ENCODE measurements at places on chromosomes 3 and 15.

- no peak for DNase-seq
Observed at GRCh38 chr3:131350506-131350905, 31.1 kb upstream of the NUDT16 start.

GRCh38 chr15:98673133-98673532, 24.8 kb downstream of the IGF1R start:
- DNase-seq, result no peak

GRCh38 chr3:129305592-129306091, 27.0 kb downstream of the HMCES start:
- no peak for DNase-seq

GRCh38 chr3:76047368-76047767, 262.0 kb upstream of the ZNF717 start:
- no peak for DNase-seq

DNA sequence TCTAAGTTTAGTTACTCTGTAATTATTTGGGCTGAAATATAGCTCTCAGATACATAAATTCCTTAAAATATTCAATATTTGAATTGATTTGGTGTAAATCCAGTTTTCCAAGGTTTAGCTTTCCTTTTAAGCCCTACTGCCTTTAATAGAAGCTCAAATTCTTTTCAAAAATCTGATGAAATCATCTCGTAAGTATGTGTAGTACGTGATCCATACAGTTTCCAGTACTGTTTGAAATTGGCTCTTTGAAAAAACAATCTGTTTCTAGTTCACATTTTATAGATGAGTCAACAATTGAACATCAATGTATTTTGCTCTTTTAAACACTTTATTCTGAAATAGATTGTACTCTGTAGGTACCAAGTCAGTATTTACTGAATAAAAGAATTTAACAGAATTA, 84.2 kb downstream of the LRRC49 start:
- no peak for DNase-seq

DNA sequence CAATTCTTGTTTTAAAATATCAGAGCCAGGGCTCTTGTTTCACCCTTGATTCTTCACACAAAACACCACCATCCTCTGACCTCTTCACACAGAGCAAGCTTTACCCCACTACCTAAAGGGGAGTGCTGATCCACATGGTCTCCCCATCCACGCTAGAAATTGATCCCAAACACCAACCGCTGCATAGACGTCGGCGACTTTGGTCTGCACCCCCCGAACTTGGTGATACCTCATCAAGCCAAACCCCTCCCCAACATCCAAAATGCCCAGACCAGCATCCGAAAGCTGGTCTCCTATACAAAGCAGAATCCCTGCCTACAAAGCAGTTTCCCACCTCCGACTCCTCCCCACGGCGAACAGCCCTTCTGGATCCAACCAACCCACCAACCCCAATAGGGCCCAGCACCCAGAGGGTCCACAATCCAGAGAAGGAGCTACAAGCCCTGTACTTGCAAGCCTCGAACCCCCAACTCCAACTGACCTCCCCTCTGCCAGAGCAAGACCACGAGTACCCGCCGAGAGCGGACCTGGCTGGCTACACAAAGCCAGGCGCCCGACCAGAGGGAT, 25.8 kb upstream of the MTHFS start:
- no peak for DNase-seq

DNA sequence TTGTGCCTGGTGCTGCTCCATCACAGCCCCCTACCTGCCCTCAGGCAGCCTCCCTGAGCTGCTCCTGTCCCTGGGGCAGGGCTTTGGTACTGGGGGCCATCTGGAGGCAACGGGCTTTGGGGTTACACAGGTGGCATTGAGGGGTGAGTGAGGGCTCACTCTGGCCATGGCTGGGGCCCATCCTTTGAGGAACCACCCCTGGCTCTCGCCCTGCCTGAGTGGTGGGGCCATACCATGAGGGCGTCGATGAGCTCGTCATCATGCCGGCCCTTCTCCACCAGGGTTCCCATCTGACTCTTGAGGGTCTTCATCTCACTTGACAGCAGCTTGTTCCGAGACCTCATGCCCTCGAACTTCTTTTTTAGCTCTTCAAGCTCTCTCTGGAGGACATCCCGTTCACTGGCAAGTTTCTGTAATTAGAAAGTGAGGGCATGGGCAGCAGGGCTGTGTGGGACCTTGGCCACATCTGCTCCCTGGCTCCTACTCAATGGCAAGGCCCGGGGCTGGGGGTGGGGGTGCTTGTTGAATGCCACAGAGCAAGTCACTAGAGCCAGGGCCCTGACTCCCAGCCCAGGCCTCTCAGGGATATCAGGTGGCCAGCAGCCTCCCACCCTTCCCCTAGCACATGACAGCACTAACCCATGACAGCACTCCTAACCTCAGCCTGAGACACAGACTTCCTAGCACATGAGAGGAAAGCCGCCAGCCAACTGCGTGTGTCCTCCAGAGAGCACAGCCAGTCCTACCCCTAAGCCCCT, 33.5 kb downstream of the CCDC13 start:
- DNase-seq, result no peak

- no peak for DNase-seq
Observed at GRCh38 chr3:73546961-73547360, 77.8 kb downstream of the PDZRN3 start.

DNA sequence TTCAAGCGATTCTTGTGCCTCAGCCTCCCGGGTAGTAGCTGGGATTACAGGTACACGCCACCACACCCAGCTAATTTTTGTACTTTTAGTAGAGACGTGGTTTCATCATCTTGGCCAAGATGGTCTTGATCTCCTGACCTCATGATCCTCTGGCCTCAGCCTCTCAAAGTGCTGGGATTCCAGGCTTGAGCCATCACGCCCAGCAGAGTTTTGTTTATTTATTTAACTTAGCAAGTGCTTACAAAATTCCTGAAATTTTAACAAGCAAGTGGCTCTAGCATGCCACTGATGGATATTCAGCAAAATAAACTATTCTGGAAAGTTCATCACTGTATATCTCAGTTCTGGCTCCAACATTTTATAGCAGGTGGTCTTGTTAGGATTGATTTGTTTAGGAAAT, 585.9 kb downstream of the OTOL1 start:
- DNase-seq, result no peak

- DNase-seq, result no peak
Observed at GRCh38 chr3:2096216-2096615, 2.5 kb upstream of the CNTN4 start.

- no peak for DNase-seq
Observed at GRCh38 chr3:172634948-172635347, 75.9 kb downstream of the NCEH1 start.

- DNase-seq, result peak; percentile 19
Observed at GRCh38 chr3:64329037-64329436, 103.8 kb upstream of the PRICKLE2 start.

- no peak for DNase-seq
Observed at GRCh38 chr3:23626442-23626841, 179.3 kb upstream of the UBE2E1 start.

DNA sequence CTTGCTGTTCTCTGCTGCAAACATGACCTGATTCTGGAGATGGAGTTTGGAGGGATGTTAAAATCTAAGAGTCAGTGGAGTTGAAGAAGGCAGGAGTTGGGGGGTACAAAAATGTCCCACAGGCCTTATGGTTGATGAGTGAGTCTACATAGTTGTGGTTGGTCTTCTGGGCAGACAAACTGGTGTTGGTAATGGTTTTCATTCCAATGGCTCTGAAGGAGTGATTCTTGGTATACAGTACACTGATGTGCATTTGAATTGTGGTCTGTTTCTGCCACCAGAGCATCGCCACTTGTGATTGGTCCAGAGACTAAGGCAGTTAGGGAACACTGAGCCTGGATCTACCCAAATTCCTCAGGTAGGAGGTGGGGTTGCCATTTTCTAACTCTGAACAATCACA, 514.1 kb upstream of the CFAP20DC start:
- DNase-seq, result no peak

GRCh38 chr15:58524247-58524646, 92.5 kb downstream of the LIPC start:
- DNase-seq, result no peak

- DNase-seq, result no peak
Observed at GRCh38 chr15:31032961-31033371, 41.5 kb upstream of the MTMR10 start.

GRCh38 chr15:48800811-48801455, 9.9 kb downstream of the CEP152 start:
- DNase-seq, result peak; percentile 59

DNA sequence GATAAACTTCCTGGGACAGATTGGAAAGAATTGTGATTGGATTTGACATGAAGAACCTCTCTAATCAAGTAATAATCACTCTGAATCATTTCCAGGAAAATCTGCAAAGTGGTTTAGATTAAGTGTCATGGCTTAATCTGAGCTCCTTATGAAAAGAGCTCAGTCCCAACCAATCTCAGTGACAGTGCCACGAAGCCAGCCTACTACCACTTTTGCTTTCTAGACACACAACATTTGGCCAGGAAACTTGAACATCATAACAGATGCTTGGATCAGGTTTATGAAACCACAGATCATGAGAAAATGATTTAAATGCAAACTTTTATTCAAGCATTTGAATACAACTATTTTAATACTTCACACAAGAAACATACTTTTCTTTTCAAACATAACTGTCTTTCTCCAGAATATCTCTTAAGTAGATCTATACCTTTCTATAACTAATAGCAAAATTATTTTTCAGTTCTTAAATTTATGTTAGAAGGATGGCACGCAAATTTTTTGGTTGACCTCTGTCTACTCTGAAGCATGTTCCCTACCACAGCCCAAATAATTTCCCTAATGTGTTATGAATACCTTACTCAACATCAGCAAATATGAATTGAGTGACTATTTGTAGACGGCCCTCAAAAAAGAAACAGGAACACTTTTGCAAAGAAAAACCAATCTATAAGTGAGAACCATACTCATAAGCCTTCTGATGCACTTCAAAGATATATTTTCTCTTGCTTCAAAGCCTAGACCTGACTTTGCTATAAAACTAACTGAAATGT, 495.0 kb upstream of the ZNF385D start:
- DNase-seq, result no peak

DNA sequence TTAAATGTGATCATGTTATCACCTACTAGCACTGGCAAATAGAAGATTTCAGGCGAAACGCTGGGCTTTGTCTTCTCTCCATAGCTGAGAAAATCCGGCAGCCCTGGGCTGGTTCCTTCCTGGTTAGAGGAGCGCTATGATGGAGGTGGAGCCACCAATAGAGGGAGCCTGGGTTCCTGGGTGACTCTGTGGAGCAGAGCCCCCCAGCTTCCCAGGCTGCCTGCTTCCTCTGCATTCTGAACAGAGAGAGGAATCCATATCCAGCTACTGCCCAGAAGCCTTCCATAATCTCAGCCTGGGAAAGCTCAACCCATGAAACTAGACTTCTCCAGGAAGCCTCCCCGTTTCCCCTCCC, 32.6 kb upstream of the IQSEC1 start:
- DNase-seq, result peak; percentile 30

- no peak for DNase-seq
Observed at GRCh38 chr3:13285007-13285567, 135.0 kb downstream of the NUP210 start.

DNA sequence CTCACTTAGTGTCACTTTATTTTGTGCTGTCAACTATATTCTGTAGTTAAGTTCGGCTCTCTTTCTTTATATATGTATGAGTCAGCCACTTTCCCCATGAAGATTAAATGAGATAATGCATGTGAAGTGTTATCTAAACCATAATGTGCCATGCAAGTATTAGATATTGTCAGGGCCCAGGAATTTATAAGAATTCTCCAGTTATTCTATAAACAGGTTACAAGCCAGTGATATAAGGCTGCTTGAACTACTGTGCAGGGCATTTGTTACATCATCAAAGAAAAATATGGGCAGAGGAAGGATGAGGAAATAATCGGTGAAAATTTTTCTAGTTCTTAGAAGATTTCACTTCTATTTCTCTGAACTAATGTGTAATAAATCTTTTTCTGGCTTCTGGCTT, 1049.0 kb upstream of the NR2F2 start:
- no peak for DNase-seq

DNA sequence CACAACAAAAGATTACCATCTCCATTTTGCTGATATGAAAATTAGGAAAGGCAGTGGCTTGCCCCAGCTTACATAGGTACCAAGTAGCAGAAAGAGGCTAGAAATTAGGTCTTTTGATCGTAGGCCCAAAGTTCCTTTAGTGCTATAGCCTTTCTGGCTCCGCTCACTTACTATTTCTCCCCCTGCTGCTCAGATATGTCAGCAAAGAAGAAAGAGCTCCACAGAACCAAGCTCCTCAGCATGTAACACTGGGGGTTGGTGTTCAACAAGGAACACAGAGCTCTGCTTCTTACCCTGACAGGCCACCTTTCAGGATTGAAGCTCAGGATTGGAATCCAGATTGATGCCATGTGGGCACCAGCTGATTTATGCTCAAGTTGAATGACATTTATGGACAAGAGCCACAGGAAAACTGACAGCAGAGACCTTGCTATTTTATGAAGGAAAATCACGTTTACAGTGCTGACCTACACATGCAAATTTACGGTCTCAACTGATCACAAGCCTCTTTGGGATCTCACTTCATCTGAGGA, 6.1 kb upstream of the IL12A start:
- DNase-seq, result no peak

- peak; percentile 94 for DNase-seq
Observed at GRCh38 chr15:71747128-71748083, 62.9 kb upstream of the NR2E3 start.

DNA sequence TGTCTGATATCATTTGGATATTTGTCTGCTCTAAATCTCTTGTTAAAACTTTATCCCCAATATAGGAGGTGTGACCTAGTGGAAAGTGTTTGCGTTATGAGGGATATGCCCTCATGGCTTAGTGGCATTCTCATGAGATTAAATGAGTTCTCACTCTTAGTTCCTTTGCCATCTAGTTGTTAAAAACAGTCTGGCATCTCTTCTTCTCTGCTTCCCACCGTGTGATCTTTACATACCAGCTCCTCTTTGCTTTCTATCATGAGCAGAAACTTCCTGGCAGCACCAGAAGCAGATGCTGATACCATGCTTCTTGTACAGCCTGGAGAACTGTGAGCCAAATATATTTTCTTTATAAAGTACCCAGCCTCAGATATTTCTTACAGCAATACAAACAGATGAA, 33.0 kb downstream of the NLGN1 start:
- DNase-seq, result no peak

GRCh38 chr15:100531204-100531603, 2.5 kb upstream of the CERS3 start:
- DNase-seq, result no peak

DNA sequence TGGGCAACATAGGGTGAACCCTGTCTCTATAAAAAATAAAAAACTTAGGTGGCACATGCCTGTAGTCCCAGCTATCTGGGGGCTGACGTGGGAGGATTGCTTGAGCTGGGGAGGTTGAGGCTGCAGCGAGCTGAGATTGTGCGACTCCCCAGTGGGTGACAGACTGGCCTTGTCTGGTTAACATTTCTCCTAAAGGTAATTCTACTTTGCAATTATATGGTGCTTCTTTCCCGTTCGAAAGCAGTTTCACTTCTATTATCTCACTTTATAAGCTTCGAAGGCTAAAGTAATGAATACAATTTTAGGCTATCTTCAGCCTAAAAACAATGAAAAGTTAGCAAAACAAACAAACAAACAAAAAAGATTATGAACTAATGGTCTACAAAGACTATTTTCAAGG, 35.3 kb downstream of the COMMD2 start:
- no peak for DNase-seq

All from HT-29 (cell line).